Adrenal gland (tissue), 19 donors: ENCODE measurements at places on chromosomes 6 and 20. TPM values are rescaled to one million over a fixed set of nuclear protein-coding genes. Genes with fewer than 3 reads are reported as not detected.

Gene RIPOR3
- 3.4 TPM for polyA plus RNA-seq

Gene DTD1
- polyA plus RNA-seq, result 9.5 TPM

Gene KIAA0408
- 2.9 TPM for polyA plus RNA-seq

Gene ZNF337
- polyA plus RNA-seq, result 29.4 TPM

Gene LRFN2
- polyA plus RNA-seq, result 0.18 TPM

Gene MICAL1
- polyA plus RNA-seq, result 35.2 TPM

Gene KCNQ2
- 10.3 TPM for polyA plus RNA-seq

DNA sequence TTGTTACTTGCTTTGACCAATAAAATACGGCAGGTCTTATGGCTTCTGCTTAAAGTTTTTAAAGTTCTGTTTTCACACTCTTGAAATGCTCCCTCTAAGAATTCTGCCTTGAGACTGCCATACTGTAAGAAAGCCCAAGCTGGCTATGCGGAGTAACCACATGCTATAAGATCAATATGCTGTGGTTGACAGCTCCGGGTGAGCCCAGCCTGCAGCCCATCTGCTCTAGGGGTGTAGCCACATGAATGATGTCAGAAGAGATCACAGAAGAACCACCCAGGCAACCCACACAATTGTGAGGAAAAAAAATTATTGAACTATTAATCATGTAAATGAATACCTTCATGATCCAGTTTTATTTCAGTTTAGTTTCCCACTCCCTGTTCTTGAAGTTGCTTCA lies 26.1 kb upstream of the SH3BGRL2 start:
- DNase-seq, result no peak

DNA sequence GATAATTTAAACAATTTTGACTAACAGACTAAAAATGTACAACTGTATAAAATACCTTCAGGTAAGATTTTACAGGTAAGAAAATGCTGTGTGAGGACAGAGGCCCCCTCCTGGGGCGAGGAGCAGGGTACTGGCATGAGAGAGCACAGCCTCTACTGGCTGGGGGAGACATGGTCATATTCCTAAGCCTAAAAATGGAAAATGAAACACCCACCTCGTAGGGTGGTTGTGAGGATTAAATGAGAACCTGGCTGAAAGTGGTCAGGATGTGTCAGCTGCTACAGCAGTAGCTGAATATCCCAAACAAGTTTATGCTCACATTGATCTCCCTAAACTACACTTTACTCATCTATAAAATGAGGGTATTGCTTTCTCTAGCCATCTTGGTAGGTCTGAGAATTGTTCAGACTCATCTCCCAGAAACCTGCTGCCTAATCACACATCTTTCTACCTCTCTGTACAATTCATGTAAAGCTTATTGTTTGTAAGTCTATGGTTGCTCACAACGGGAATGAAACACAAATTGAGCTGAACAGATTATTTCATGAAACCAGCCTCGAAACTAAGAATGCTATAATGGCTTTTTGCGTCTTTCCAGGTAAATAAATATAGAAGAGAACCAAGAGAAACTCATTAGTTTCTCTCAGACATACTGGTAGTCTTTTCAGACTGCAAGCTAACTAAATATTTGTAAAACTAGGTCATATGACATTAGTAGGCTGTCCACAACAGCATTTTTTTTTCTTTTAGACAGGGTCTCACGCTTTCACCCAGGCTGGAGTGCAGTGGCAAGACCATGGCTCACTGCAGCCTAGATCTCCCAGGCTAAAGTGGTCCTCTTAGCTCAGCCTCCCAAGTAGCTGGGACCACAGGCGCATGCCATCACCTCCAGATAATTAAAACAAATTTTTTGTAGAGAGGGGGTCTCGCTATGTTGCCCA lies 69.6 kb downstream of the POPDC3 start:
- no peak for DNase-seq

- DNase-seq, result peak; percentile 71
These were observed 492 bp upstream of the RNF39 start for GRCh38 chr6:30075790-30076732.

- no peak for DNase-seq
These were observed 49.5 kb downstream of the KCNS1 start for GRCh38 chr20:45051204-45052060.

- no peak for DNase-seq
These were observed 45.5 kb downstream of the CEP43 start for GRCh38 chr6:167044696-167045095.

GRCh38 chr6:158784505-158784904 lies 34.7 kb downstream of the EZR start:
- DNase-seq, result peak; percentile 12

DNA sequence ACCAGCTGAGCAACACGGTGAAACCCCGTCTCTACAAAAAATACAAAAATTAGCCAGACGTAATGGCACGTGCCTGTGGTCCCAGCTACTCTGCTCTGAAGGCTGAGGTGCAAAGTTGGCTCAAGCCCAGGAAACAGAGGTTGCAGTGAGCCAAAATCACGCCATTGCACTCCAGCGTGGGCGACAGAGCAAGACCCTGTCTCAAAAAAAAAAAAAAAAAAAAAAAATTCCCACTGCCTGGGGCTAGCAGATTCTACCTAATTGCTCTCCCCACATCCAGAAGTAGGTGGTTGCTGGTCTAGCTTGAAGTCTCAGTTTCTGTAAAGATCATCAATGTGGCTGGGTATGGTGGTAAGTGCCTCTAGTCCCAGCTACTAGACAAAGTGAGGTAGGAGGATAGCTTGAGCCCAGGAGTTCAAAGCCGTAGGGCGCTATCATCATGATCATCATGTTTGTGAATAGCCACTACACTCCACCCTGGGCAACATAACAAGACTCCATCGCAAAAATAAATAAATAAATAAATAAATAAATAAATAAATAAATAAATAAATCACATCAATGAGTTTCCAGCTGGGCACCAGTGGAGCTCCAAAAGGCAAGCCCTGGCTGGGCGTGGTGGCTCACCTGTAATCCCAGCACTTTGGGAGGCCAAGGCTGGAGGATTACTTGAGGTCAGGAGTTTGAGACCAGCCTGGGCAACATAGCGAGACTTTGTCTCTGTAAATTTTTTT lies 6.3 kb upstream of the AP5S1 start:
- DNase-seq, result no peak

DNA sequence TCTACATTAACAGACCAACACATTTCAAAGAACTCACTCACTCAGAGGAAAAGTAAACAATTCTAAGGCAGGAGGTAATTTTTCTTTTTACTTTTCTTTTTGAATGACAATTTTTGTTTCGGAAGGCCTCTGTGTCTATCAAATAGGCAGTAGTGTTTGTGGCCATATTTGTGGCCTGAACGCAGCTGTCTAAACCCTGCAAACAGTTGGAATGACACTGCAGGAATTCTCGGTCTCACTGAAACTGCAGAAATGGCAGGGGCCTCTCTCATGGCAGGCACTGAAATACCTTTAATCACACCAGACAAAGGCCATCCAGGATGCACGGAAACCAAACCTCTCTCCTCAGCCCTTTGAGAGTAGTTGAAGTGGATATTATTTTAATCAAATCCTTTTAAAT lies 30.4 kb downstream of the FYN start:
- DNase-seq, result no peak

DNA sequence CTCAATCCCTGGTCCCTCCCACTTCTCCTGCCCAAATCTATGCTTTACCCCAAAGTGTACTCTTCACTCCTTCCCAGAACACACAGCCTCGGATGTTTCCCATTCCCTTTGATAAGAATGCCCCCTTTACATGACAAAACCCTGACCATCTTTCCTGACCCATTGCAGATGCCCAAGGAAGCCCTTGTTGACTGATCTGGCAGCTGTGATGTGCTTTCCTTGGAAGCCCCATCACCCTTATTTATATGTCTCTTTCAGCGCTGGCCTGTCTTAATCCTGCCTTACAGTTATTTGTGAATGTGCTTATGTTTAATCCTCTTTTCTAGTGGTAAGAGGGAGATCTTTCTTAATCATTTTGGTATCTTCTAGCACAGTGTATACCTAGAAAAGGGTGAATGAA lies 523.1 kb downstream of the CD83 start:
- DNase-seq, result no peak

GRCh38 chr6:40315060-40315459 lies 272.1 kb downstream of the LRFN2 start:
- DNase-seq, result no peak
